ENCODE measurements at places on chromosomes 4 and X.

- DNase-seq, result no peak
These were observed 10.2 kb upstream of the KCNE5 start for GRCh38 chrX:109635146-109635545.

DNA sequence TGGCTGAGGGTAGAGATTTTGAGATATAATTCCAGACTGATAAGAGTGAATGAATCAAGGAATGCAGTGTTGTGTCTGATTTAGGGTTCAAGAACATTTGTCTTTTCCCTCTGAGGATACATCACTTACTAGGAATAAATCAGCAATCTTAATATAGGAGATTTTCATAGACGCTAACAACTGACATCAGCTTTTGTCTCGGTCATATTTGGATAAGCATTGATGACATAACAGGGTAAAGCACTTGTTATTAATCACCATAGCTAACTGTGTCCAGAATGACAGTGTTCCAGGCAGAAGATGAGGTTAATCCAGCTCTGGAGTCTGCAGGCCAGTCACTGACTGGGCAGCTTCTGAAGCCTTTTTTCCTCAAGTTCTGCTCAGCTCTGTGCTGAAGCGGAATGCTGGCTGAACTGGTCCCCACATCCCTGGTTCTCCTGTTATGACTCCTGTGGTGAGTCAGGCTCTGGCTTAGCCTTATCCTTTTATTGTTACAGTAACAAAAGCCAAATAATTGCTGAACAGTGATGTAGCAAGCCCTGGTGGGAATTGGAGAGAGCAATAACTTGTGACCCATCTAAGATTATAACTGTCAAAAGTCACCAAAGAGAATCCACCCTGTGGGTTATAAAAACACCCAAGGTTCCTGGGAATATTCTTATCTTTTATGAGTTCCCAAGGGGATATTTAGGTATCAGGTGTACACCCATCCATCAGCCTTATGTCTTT, 41.8 kb downstream of the FNIP2 start:
- peak; percentile 77 for DNase-seq

- DNase-seq, result no peak
These were observed 85.7 kb upstream of the ITM2A start for GRCh38 chrX:79452881-79453280.

- DNase-seq, result no peak
These were observed 11.8 kb upstream of the CPE start for GRCh38 chr4:165367040-165367439.

DNA sequence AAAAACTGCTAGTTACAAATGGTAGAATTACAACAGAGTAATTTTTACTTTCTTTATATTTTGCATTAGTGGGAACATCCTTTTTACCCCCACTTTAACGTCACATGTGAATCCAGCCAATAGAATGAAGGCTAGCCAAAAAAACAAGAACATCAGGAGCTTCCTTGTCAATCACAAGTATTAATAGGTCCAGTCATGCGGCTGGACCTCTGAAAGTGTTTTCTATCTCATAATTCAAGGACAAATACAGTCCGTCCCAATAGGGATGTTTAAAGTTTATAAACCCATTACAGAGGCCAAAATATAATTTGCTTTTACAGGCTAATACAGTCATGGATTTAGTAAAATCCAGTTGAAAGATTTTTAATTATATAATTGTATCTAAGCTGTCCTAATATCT, 110.7 kb downstream of the APBB2 start:
- no peak for DNase-seq

DNA sequence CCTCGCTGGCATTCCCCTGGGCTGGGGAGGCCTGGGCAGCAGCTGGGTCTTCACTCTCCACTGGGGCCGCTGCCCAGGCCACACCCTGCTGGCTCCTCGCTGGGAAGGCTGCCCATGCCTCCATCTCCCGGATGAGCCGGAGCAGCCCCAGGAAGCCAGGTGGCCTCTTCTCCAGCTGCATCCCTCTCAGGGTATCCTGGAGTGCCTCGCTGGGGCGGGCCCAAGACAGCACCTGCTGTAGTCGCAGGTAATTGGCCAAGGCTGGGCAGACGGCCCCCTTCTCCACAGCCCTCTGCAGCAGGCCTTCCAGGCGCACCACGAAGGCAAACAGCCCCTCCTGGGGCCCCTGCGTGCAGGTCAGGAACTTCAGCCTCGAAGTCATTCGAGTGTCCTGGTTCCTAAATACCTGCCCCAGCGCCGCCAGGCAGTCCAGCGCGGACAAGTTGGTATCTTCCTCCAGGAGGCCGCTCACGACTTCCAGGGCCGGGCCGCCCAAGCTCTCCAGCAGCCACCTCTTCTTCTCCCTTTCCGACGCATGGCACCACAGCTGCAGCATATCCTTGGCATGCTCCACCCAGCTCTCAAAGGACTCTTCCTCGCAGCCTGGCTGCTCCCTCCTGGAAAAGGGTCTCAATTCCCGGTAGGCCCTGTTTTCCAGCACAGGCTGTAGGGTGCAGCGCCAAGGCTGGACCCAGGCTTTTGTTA, 3.7 kb downstream of the PNMA6E start:
- no peak for DNase-seq

DNA sequence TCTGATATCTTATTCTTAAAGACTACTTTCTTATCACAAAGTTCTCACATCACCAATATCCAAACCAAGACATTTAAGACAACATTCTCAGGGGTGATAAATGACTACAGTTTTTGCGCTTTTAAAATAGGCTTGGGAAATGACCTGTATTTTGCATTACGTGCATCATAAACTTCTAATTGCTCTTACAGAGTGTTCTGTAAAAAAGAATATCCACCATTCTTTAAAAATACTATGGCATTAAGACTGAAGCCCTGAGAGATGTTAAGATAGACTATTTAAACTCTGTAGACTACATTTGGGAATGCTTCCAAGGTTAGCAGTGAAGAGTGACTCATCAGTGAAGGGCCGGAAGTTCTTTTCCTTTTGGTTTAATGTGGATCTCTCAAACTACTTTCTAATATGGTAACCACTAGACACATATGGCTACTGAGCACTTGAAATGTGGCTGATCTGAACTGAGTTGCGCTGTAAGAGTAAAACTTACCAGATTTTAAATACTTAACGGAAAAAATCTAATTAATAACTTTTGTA, 518.8 kb upstream of the FTHL17 start:
- DNase-seq, result no peak

DNA sequence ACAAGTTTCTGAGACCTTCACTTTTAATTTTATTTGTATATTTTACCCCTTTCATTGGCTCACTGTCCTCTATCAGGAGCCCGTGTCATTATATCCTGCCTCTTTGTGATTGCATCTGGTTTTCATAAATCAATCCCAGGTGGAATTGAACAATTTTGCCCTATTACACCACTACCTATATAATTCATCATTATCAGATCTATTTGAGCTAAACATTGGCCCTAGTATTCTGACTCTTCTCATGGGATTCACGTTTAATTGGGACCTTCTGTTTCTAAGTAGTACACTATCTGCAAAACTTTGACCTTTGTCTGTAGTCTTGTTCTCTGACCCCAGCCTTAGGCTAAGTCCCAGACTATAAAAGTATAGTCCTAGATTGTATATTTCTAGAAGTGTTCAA, 114.1 kb downstream of the FAT4 start:
- no peak for DNase-seq

- no peak for DNase-seq
These were observed 112.5 kb downstream of the CCNG2 start for GRCh38 chr4:77269505-77269904.

- no peak for DNase-seq
These were observed 8.3 kb downstream of the GPRIN3 start for GRCh38 chr4:89299153-89299791.

- DNase-seq, result no peak
These were observed 782.2 kb downstream of the ARAP2 start for GRCh38 chr4:35461931-35462659.

DNA sequence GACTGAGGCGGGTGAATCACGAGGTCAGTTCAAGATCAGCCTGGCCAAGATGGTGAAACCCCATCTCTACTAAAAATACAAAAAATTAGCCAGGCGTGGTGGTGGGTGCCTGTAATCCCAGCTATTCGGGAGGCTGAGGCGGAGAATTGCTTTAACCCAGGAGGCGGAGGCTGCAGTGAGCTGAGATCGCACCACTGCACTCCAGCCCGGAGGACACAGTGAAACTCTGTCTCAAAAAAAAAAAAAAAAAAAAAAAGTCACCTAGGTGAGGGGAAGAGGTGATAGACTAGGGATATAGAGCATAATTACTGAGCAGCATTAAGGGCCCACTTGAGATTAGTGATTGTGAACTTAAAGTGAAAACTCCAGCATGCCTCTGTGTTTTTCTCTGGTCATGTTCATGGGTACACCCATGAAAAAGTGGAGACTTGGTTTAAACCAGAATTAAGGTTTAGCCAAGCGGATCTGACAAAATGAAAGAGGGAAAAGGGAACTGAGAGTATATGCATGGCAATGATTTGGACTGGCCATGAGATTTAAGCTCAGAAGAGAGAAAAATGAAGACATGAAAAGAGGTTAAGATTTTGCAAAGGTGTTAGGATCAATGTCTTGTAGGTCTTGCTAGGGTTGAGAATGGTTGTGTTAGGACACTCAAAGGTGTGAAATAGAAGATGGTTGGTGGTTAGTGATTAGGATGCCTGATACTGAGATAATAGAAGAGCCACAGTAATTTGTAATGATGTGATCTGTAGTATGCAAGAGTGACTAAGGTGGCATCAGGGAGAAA, 105.0 kb downstream of the RAB28 start:
- DNase-seq, result no peak

DNA sequence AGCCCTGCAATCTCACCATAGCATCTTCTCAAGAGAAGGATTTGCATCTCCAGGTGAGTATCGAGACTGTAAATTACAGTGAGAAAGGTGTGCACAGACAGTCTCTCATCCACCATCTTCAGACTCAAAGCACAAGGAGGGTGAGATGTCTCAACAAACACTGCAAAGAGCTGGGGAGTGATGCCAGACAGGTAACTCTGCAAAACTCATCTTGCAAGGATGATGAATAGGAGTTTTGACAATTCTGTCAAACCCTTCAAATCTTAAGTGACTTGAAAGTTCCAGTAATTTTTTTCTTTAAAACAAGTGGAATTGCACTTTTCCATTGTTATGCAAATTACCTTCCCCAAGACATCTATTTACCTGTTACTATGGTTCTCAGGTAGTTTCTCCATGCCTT, 277.2 kb upstream of the VCX3A start:
- DNase-seq, result no peak

DNA sequence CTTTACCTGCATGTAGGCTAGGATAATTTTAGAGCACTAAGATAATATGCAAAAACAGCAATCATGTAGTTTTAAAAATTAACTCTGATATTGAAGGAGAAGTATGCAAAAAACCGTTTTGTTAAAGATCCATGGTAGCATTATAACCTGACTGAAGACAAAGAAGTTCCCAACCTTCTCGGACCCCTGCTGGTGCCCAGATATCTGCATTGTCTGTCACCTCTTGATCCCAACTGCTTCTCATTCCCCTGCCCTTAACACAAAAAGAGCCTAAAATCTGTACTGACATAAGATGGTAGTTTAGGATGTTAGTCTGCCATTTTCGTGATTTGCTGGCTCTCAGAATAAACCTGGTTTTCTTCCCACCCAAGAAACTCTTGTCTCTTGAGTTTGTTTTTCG, 61.5 kb upstream of the UCP1 start:
- no peak for DNase-seq

DNA sequence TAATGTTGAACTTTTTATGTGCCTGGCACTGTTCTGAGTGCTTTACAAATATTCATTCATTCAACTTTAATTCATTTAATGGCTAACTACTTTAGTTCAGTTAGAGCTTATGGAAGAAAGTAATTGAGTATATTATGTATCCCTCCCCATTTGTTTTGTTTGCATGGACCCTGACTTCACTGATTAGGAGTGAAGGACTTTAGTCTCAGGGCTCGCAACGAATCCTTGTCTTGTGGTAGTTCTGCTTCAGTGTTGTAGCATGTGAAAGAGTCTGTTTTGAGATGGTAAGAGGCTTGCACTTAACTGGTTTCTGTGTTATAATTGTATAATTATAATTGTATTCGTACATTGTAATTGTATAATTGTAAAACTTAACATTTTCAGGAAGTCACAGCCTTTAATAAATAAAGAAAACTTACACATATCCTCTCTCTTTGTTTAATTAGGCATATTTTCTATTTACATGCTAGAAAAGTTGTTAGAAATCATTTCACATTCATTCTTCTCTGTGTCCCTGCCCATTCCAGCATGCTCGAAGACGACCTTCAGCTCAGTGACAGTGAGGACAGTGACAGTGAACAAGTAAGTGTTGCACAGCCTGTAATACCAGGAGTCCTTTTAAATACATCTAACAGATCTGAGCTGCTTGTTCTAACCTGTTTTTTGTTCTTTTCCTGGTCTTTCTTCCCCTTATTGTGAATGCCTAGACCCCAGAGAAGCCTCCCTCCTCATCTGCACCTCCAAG, 115.1 kb downstream of the KLHL8 start:
- DNase-seq, result no peak

DNA sequence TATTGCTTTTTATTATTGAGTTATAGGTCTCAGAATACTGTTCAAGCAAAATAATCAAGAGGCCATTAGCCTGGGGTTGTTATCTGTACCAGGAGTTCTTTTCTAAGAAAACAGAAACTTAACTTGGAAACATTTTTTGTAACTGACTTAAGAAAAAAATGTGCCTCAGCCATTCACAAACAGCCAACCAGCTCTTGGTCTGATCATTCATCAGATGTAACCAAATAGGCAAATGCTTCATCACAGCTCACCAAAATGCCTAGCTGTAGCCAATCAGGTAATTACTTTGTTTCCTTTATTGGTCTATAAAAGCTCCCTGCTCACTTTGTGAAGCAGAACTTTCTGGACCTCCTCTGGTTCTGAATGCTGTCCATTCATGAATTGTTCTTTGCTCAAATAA, 387.7 kb downstream of the FAT4 start:
- no peak for DNase-seq

DNA sequence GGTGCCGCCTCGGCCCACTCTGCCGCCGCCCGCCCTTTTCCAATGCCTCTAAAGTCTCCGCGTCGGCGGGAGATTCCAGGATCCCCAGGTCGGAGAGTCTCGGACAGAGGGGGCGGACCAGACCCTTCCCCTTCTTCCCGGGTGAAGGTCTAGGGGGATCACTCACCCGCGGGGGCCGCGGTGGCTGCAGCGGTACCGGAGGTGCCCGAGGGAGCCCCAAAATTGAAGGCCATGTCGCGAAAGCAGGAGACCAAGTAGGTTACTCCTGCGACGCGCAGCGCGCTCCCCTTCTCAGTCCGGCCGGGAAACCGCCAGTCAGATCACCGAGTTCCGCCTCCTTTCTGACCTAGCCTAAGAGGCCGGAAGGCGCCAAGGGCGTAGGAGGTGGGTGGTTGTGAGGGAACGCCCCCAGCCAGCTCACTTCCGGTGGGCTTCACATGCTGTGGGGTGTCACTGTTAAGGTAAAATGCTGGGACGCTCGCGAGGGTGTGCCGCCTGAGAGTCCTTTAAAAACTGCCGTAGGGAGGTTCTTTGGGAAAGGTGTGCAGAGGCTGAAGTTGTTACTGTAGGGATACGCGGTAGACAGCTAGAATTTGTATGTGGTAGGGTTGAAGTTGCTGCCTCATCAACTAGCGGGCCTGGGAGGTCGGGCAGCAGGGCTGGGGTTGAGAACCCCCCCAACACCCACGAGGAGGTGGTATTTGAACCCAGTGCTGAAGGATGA, at the start of gene NUP54:
Gene NUP54, minus strand, starts transcription at position 256 of the 724 bp plus-strand sequence. Its CDS starts 23 bp downstream, at position 233.
- peak; percentile 88 for DNase-seq

GRCh38 chrX:70134116-70134477, 850 bp downstream of the IGBP1 start:
- DNase-seq, result no peak

- DNase-seq, result no peak
These were observed 39.6 kb upstream of the SRPX start for GRCh38 chrX:38260231-38260630.
